PC-3 (cell line): ENCODE measurements at places on chromosomes 7 and 10. TPM values are rescaled to one million over a fixed set of nuclear protein-coding genes. Genes with fewer than 3 reads are reported as not detected.

Gene CYP3A7
- not detected in 2 replicates for total RNA-seq

Gene PFKFB3
- total RNA-seq, result 19.5 and 22.7 TPM in 2 replicates

Gene TRIM74
- 0.23 TPM in 1 of 2 replicates, not detected in the other for total RNA-seq

Gene UTF1
- not detected in 2 replicates for total RNA-seq

Gene NUDT13
- 1.1 and 1.8 TPM in 2 replicates for total RNA-seq

Gene AGAP5
- 15.0 and 18.2 TPM in 2 replicates for total RNA-seq

Gene ACSL5
- 1.4 TPM in 1 of 2 replicates, not detected in the other for total RNA-seq

Gene TNS3
- total RNA-seq, result 71.4 and 72.3 TPM in 2 replicates

Gene AKR1C4
- not detected in 2 replicates for total RNA-seq

Gene GHRHR
- not detected in 2 replicates for total RNA-seq

Gene HOXA5
- 7.0 and 7.5 TPM in 2 replicates for total RNA-seq

Gene TSPAN33
- total RNA-seq, result 23.7 and 26.4 TPM in 2 replicates

Gene BHLHA15
- total RNA-seq, result 12.0 and 13.9 TPM in 2 replicates

Gene LRRC27
- 2.5 and 5.6 TPM in 2 replicates for total RNA-seq

Gene ZNF800
- 13.2 and 18.5 TPM in 2 replicates for total RNA-seq

Gene BEND7
- 1.2 and 2.6 TPM in 2 replicates for total RNA-seq

Gene LRRC72
- total RNA-seq, result not detected in 2 replicates

Gene PMS2
- total RNA-seq, result 14.3 and 16.2 TPM in 2 replicates

Gene CCL24
- not detected in 2 replicates for total RNA-seq

Gene COL28A1
- total RNA-seq, result 0.26 TPM in 1 of 2 replicates, not detected in the other

Gene TFPI2
- total RNA-seq, result 53.1 and 62.6 TPM in 2 replicates

Gene ANXA8
- total RNA-seq, result 0.69 and 1.1 TPM in 2 replicates

Gene SNCG
- total RNA-seq, result 0.86 and 2.7 TPM in 2 replicates

Gene CTNNA3
- total RNA-seq, result 1.4 and 1.9 TPM in 2 replicates

Gene MET
- 109 and 118 TPM in 2 replicates for total RNA-seq

Gene PON1
- total RNA-seq, result not detected in 2 replicates

Gene NRG3
- total RNA-seq, result not detected in 2 replicates

Gene TAS2R41
- not detected in 2 replicates for total RNA-seq

Gene CHN2
- 3.1 and 7.7 TPM in 2 replicates for total RNA-seq

Gene STYXL1
- 57.4 and 61.3 TPM in 2 replicates for total RNA-seq

Gene ANXA8L1
- total RNA-seq, result not detected in 2 replicates

Gene MEST
- 21.1 and 25.2 TPM in 2 replicates for total RNA-seq

Gene EIF4EBP2
- 29.2 and 32.6 TPM in 2 replicates for total RNA-seq

Gene SLC39A12
- total RNA-seq, result not detected in 2 replicates

Gene CPA1
- total RNA-seq, result not detected in 2 replicates

Gene UPK3BL2
- 22.5 and 25.7 TPM in 2 replicates for total RNA-seq

Gene OR2F1
- not detected in 2 replicates for total RNA-seq

Gene PRKG1
- 6.3 and 7.4 TPM in 2 replicates for total RNA-seq

Gene IGFBP3
- total RNA-seq, result 120 and 136 TPM in 2 replicates

Gene TDRD1
- total RNA-seq, result not detected in 2 replicates

Gene GLI3
- 3.5 and 9.6 TPM in 2 replicates for total RNA-seq
